Stimulated activated CD4-positive, alpha-beta T cell treated with anti-CD3 and anti-CD28 coated beads, Interleukin-2, amount 100 ng/mL, for 4 hours (primary cell): ENCODE measurements at places on chromosomes 11 and 22.

DNA sequence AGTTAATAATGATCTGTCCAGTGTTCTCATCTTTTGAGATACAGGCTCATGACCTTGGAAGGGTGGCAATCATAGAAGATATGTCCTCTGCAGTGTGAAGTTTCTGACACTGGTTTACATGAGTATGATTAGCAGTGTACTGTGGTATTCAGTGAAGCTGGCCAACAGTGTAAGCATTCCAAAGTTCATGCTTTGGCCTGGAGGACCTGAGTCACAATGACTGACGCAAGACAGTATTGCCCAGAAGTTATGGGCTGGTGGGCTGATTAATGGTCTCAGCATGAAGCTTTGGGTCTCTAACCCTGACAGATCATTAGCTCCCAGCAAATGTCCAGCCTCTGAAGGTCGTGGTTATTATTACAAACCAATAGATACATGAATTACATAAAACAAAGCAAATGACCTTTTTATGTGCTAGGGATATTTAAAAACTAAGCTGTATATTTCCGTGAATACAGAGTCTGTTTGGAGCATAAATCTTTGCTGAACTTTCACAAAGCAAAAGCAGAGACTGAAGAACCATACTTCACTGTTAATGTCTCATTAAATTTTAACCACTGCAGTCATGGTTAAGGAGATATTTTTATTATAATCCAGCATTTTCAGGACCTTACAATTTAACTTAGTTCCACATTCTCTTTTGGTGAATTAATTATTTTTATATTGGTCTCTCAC lies 28.3 kb upstream of the USP47 start:
- DNase-seq, result no peak

DNA sequence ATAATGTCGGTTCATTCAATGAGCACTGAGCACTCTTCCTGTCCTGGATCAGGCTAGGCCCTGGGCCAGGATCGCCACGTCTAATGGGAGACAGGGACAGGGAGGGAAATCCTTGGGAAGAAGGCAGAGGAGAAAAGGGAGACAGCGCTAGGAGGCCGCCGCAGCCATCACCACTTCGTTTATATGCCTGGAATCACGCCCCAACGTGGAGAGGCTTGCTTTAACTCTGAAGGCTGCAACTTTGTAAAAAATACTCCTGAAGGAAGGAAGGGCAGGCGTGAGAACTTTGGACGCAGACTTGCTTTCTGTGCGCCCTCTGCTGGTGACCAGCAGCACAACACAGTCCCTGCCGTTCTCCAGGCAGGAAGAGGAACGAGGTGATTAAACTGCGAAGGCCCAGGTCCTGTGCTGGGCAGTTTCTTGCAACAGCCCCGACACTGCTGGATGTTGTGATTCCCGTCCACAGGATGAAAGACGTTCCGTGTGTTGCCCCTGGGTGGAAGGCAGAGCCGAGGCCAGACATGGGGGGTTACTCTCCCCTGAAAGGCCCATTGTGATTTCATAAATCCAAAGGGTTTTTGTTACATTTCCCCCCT lies 22.1 kb downstream of the RIBC2 start:
- peak; percentile 69 for DNase-seq

DNA sequence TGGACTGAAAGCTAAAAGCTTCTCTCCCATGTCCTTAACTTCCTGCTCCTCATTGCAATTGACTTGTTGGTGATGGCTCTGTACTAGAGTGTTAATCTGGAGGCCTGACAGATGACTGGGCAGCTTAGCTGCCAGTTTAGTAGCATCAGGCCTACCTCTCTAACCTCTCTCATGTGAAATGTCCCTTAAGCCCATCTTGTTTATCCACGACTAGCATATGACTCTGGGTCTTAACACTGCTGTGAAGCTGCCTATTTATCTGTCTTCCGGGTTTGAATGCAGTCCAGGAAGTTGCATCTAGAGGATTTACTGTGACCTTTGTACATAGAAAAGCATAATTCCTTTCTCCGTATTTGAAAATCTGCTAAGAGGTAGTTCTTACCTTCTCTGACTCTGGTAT lies 85.3 kb upstream of the HORMAD2 start:
- no peak for DNase-seq

GRCh38 chr11:127986073-127986472 lies 601.3 kb downstream of the ETS1 start:
- no peak for DNase-seq

DNA sequence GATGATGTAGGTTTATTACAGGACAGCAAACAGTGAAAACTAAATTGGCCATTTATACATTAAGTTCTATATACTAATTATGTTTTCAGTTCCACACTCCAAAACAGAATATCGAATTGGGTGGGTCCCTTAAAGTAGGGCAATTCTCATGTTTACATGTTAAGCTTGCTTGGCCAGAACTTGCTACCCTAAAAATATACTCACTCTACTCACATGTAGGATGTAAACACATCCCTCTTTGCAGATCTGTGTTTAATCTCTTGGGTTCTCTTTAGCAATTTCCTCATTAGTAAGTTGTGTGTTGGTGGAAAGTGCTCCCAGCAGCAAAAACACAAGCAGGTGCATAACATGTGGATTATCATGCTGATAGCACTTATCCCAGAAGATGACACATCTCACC lies 22.6 kb upstream of the DDX6 start:
- DNase-seq, result no peak

GRCh38 chr11:26753723-26754504 lies 32.1 kb upstream of the SLC5A12 start:
- DNase-seq, result no peak

DNA sequence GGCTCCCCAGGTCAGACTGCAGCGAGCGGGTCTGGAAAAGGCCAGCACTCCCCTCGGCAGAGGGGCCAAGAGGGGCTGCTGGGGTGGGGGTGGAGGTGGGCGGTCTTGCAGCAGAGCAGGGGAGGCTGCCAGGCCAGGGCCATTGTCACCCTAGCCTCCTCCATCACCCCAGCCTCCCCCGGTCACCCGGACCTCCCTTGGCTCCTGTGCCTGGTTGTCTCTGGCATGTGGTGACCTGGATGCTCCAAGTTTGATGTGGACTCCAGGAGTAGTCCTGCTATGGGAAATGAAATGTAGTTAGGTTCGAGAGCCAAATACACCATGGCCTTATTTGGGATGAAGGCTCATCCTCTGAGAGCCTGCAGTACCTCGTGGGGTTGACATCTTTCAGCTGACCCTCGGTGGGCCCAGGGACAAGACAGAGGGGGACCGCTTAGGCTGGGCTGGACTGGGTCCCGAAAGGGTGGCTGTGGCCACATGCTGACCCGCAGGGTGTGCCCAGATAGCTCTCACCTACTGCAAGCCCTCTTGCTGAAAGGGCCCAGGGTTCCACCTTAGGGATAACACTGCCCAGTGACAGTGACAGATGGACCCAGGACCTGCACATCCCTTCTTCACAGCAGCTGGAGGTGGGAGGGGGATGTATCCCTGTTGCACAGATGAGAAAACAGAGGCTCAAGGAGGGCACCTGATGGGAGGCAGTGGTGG lies 24.1 kb downstream of the MRGPRD start:
- DNase-seq, result no peak

DNA sequence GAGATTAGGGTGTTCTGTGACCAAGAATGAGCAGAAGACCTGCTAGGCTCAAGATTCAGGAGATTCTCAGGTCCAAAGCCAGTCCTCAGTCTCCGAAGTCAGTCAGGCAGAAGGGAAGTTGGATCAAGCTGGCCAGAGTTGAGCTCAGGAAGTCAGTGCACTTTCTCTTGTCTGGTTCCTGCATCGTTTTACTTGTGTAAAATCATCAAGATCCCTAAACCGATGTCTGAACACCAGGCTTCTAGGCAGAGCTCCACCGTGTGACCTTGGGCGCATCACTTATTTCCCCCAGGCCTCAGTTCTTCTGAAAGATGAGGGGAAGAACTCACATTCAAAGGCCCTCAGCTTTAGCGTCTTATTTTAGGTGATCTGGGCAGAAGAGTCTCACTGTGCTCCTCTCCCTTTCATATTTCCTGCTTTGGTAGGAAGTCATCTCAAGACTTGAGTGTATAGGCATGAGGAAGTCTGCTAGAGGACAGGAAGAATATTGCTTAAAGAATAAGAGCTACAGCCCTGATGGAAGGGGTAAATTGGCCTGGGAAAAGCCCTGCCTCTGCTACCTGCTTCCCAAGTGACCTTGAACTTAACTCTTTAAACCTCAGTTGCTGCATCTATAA lies 20.2 kb downstream of the NF2 start:
- no peak for DNase-seq
